ENCODE measurements at places on chromosomes 16 and 17. TPM values are rescaled to one million over a fixed set of nuclear protein-coding genes. Genes with fewer than 3 reads are reported as not detected.

BRICD5 gene
- total RNA-seq: 6.5 TPM

NPIPB6 gene
- total RNA-seq: not detected

DOC2A gene
- 0.49 TPM for total RNA-seq

LCMT1 gene
- total RNA-seq: 29.7 TPM

DNA sequence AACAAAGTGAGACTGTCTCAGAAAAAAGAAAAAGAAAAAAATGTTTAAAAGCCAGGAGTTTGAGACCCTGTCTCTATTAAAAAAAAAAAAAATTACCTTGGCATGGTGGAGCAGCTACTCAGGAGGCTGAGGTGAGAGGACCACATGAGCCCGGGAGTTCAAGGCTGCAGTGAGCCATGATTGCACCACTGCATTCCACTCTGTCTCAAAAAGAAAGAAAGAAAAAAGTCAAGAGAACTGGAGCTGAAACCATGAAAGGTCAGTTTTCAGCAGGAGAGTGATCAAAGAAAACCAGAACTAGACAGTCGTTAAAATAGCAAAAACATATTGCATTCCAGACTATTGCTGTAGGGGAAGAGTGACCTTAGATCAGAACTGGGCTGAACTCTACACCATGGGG lies 8.8 kb downstream of the QPRT start:
- DNase-seq: no peak

DNA sequence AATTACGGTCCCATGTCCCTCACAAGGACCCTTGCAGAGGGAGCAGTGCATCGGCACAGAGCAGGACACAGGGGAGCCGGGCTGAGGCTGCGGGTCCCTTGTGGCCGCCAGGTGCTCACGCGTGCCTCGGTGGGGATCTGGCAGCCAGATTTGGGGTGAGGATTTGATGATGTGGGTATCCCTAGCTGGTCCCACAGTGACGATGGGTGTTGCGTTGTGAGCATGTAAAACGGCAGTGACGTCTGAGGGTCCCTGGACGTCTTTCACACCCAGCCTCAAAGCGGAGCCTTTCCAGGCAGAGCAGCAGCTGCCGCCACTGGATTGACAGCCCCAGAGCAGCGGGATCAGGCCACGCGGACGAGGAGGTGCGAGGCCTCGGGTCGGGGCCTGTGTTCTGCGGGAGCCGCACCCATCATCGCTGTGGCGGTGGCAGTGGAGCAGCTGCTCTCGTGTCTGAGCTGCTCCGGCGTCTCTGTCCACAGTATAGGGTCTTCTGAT lies 54.6 kb downstream of the WDR45B start:
- no peak for DNase-seq

DNA sequence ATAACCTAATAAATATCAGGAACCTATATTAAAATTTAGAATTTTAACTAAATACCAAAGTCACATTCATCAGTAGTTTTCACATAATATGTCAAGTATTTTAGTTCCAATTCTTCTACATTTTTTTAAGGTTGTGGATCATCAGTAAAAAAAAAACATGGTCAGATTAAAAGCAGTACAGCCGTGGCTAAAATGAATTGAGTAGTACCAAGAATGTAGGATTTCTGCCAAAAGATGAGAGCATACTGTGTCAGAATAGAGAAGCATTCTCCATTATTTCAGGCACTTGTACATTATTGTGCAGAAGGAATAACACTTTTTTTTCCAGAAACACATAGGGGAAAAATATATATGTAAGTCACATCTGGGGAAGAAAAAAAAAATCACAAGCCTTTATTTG lies 1176.1 kb downstream of the CDH11 start:
- DNase-seq: no peak

- DNase-seq: no peak
Measured at GRCh38 chr16:23968176-23968575, 132.4 kb downstream of the PRKCB start.

GRCh38 chr17:69451416-69452394 lies 37.2 kb downstream of the MAP2K6 start:
- no peak for DNase-seq

GRCh38 chr16:66481081-66481942 lies 54.2 kb downstream of the BEAN1 start:
- no peak for DNase-seq

- DNase-seq: no peak
Measured at GRCh38 chr16:14502932-14503741, 126.9 kb downstream of the PARN start.

GRCh38 chr17:79696610-79696982 lies 34.1 kb upstream of the ENPP7 start:
- DNase-seq: no peak

GRCh38 chr17:42518046-42518754 lies 17.8 kb upstream of the NAGLU start:
- peak; percentile 97 for DNase-seq

- DNase-seq: no peak
Measured at GRCh38 chr16:85879975-85880831, 18.8 kb upstream of the IRF8 start.

DNA sequence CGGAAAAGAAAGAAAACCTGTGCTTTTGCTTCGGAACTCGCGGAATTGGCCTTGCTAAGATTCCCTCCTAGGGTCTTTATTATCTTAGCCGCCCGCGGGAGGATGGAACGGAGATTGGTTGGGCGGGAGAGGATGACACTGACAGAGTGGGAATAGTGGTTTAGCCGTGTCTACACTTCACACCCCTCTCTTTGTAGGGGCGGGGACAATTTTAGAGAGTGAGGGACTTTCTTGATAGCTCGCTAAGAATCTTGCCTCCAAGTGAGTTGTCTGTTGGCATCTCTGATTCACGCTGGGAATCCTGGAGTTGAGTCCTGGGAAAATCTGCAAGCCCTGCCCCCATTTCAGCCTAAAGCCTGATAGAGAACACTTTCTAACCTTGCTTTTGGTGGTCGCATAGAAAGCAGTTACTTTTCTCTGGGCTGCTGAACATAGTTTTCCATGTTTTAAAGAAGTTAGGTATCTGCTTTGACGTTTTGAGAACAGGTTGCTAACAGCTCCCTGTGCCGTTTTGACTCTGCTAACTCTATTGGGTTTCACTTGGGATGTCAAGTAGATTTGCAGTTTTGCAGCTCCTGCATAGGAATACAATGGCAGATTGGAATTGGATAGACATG lies 697 bp downstream of the NOL11 start:
- DNase-seq: no peak
